ENCODE measurements at places on chromosomes 3 and 15. TPM values are rescaled to one million over a fixed set of nuclear protein-coding genes. Genes with fewer than 3 reads are reported as not detected.

DNA sequence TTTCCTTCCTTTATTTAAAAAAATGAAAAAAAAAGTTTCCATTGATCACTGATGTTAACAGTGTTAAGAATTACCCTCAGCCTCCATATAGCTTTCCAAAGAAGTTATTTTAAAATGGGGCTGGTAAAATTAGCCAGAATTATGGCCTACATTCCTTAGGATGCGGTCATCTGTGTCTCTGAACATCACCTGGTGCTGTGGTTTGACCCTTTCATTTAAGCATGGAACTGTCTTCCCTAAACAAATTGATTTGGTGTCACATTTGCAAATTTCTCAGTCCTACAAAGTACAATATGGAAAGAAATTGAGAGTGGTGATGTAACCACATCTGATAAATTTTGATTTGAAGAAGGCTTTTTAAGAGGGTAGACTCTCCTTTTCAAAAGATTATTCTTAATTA, 40.3 kb upstream of the ZPLD1 start:
- no peaks in the 10 kb centered on the region for H3K36me3 ChIP-seq
- DNase-seq: no peak
- no peak overlapping the region for H3K4me3 ChIP-seq
- H3K4me1 ChIP-seq: no peaks in the 10 kb centered on the region
- H3K27me3 ChIP-seq: no peaks in the 10 kb centered on the region

DNA sequence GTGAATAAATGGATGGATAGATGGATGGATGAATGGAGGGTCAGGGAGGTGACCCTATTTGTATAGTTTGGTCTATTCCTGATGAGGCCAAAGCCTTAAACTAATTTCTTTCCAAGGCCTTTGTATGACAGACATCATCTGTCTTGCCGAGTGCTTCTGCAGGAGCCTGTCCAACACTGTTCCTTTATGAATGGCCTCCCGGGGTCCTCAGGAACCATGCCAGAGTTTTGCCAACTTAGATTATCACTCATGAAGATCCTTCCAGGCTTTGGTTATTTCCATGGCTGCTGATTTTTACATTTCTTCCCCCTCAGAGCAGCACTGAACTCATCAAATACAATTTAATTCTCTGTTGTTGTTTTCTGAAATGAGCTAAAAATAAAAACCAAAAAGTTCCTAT, 133.0 kb upstream of the SOX2 start:
- no peaks in the 10 kb centered on the region for H3K27me3 ChIP-seq
- H3K4me3 ChIP-seq: no peak overlapping the region
- no peak for DNase-seq
- H3K4me1 ChIP-seq: no peaks in the 10 kb centered on the region

- H3K4me1 ChIP-seq: no peaks in the 10 kb centered on the region
- no peak for DNase-seq
- H3K27me3 ChIP-seq: no peaks in the 10 kb centered on the region
- H3K27ac ChIP-seq: no peak overlapping the region
- no peak overlapping the region for H3K4me3 ChIP-seq
Observed at GRCh38 chr3:37594873-37595783, 266.6 kb upstream of the CTDSPL start.

DNA sequence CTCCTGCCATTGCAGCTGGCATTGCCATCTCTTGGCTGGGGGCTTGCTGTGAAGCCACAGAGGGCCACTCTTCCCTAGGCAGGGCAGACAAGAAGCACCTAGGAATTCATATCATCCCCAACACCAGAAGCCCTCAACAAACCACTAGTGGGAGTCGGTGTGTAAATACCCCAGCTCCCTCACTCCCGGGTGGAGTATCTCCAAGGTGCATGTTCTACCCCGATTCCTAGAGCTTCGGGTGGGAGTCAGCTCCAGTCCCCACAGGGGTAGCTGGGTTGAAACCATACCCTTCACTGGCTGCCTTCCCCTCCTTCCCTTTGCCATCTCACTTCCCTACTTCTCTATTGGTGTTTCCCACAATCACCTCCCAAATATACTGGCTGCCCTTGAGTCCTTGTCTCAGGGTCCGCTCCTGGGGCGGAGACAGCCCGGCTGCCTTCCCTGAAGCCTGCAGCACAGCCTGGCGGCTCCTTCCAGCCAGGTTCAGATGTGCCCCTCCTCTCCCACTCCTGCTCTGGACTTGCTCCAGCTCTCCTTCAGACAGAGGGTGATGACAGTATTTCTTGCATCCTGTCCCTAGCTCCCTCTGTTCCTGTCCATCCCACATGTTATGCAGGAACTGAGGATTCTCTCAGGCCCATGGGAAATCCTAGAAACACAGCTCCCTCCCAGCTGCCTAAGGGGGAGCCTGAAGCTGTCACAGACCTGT, 33.3 kb downstream of the FAM3D start:
- H3K27me3 ChIP-seq: no peaks in the 10 kb centered on the region
- no peaks in the 10 kb centered on the region for H3K4me1 ChIP-seq
- H3K27ac ChIP-seq: no peak overlapping the region
- no peaks in the 10 kb centered on the region for H3K36me3 ChIP-seq

DNA sequence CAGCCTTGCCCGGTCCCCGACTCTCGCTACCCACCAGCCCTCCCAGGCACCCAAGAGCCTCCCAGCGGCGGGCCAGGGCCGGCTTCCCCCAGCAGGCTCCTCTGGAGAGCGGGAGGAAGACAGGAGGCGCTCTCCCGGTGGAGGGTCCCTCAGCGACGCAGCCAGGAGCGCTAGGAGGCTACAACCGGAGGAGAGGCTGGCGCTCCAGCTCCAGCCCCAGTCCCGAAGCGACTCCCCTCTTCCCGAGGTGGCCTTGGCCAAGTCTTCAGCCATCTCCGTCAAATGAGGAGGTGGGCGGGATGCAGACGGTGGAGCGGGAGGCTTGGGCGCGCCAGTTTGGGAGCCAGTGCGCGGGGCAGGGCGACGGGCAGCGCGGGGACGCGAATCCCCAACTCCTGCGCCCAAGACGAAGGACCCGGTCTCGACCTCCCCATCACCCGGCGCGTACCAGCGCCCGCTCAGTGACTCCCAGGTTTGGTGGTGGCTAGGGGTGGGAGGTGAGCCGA, 722 bp downstream of the CHRNA3 start:
- H3K27me3 ChIP-seq: peaks cover 13% of the 10 kb centered on the region
- H3K36me3 ChIP-seq: no peaks in the 10 kb centered on the region
- no peak overlapping the region for H3K27ac ChIP-seq
- no peaks in the 10 kb centered on the region for H3K4me1 ChIP-seq
- DNase-seq: no peak
- peak overlapping the region; percentile 43 for H3K4me3 ChIP-seq

DNA sequence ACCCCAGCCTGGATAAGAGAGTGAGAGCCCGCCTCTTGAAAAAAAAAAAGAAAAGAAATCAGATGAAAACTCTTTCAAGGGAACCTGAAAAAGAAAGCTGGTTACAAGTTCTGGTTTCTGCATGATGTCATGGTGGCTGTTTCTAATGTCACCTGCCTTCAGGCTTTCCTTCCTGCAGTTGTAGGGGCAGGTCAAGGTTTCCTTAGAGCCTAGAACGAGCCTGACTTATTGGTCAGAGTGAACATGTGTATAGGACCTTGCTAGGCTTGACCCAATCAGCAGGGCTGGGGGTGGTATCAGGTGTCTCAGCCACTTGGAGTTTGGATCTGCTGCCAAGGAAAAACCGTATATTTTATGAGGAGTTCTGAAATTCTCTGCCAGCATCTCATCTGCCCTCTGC, 3.8 kb downstream of the IVD start:
- H3K36me3 ChIP-seq: peaks cover 27% of the 10 kb centered on the region
- no peak for DNase-seq
- peaks cover 25% of the 10 kb centered on the region for H3K4me1 ChIP-seq
- no peaks in the 10 kb centered on the region for H3K27me3 ChIP-seq

The GPR62 gene
- 0.12 TPM for total RNA-seq

The INSYN1 gene
- 32.7 TPM for total RNA-seq

The FGF7 gene
- total RNA-seq: 27.2 TPM

The SLC28A1 gene
- not detected for total RNA-seq

The IL5RA gene
- total RNA-seq: 0.51 TPM

The C3orf20 gene
- total RNA-seq: not detected

The SLC6A1 gene
- total RNA-seq: 1.3 TPM

All from right atrium auricular region (tissue), 2 donors.